ENCODE measurements at places on chromosomes 6 and 20.

DNA sequence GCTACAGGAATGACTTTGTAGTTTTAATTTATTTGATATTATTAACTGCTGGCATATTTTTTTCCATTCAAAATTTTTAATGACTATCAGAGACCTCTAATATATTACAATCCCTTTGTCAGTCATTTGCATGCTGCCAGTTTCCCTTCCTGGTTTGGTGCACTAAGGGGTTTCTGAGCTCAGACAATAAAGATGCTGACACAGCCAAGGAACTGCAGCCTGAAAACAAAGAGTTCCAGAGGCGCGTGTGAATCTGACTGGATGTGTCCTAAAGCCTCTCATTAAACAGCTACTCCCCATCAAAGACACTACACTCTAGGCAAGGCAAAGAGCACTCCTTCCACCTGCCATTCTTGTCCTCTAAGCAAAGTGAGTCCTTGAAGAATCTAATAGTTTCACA lies 116.8 kb upstream of the DST start:
- no peak for DNase-seq

DNA sequence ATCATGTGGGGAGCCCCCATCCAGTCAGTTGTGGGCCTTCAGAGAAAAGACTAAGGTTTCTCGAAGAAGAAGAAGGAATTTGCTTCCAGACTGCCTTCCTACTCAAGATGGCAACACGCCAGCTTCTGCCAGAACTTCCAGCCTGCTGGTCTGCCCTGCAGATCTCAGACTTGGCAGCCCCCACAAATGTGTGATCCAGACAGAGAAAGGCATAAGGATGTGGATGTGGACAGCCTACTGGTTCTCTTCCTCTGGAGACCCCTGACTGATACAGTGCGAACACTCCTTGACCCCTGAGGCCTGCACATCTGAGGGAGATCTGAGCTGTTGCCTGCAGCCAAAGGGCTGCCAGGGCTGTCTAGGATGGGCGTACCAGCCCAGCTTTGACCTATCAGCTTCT lies 8.6 kb downstream of the GABRR1 start:
- no peak for DNase-seq

DNA sequence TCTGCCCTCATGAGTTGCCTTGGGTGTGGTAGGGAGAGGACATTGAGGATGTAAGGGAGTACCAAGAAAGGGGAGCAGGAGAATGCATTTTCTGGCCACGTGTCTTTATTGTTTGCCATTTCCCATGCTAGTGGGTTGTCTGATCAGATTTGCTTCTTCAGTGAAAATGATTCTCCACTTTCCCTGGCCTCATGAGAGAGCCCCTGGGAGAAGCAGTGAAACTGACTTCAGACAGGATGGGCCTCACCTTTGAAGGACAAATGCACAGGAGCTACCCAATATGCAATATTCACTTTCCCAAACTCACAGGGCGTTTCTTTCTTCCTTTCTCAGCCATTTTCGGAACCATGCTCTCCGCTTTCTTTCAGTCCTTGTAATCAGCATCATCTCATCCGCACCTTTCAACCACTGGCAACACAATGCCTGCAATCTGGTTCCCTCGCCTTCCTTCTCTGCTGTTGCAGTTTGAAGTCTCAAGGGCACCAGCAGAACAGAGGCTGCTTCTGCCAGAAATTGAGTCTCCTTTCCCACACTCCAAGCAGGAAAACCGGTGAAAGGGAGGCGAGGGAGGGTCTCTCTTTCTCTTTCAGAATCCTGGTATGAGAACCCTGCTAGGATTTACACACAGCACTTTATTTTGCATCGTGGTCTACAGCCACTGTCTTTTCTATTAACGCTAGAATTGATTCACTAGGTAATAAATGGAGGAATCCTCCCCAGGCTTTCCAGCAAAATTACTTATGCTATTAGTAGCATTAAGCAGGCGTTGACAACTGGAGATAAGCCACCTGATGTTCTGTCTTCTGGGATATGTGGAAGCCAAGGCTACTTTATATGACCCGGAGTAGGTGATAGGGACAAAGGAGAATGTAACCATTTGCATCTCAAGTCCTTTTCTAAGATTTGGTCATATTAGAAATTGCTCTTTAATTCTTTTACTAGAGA lies 62.0 kb upstream of the FAM184A start:
- no peak for DNase-seq

DNA sequence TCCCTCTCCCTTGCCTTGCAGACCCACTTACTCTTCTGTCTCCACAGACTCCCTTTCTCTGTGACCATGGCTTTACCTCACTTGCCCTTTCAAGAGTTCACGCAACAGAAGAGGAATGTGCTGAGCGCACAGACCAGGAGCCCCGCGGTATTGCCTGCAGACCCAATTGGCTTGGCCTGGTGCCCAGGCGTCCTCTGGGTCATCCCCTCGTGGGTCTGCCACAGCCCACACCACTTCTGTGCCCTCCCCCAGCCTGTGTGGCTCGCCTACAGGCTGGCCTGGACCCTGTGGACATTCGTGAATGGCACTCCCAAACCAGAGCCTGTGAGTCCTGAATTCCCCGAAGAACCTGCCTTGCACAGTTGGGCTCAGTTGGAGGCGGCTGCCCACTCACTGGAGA lies 15.3 kb upstream of the NINL start:
- DNase-seq, result no peak

GRCh38 chr20:43988451-43988850 lies 73.8 kb downstream of the TOX2 start:
- no peak for DNase-seq

DNA sequence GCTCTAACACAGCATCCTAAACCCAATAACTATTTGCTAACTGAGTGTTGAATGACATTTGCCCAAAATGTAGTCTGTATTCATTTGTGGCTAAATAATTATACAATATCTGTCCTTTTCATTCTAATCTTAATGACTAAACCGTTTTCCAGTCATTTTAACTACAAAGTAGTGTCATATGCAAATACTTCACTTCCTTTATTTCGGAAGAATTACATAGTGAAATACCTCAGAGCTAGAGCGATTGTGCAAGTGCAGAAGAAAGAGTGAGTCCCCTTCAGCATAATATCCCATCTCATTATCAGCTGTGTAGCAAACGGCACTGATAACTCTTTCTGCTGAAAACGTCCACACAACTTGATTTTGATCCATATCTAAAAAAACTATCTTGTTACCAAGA lies 66.2 kb downstream of the ROS1 start:
- no peak for DNase-seq

DNA sequence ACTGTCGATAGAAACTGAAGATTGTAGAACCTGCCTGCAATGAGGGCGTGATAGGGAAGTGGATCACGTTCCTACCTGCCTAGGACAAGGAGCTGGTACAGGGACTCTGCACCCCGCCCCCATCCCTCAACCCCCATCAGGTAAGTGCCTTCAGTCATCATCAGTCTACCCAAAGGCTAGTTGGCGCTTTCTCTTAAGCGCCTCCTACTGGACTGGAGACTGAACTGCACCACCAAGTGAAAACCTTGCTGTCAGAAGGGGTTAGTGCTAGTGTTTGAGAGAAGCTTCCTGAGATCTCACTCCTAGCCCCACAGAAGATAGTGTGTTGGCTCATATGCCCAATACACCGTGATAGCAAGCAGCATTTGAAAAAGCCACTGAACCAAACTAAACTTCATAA lies 706.5 kb upstream of the MAN1A1 start:
- DNase-seq, result no peak

- no peak for DNase-seq
These were observed 41.6 kb upstream of the FOXP4 start for GRCh38 chr6:41504466-41505121.

DNA sequence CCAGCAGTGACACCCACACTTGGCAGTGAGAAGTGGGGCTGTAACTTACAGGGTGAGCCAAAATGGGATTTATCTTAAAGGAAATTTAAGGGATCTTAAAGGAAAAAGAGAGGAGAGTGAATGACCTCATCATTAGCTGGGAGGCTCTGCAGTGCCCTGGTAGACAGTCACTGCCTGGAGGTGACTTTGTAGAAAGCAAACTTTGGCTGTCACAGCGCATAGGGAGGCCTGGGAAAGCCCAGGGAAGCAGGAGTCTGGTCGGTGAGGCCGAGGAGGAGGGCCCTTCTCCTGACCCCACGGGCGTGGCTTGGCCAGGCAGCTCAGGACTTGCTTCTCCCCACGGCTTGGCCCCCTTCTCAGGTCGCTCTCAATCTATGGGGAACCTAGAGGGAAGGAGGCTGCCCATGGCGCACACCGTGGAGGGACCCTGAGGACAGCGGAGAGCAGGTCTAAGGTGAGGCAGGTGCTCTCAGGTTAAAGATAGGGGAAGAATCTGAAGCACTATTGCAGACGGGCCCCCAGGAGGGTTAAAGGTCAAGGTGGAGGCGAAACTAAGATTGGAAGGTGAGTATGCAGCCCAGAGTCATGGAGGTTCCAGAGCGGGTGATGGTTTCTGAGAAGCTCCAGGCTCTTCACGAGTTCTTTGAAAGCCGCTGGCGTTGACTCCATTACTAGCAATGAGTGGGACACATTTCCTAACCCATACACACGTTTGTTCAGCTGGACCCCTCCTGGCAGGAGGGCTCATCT lies 15.6 kb upstream of the RIPK1 start:
- DNase-seq, result no peak

DNA sequence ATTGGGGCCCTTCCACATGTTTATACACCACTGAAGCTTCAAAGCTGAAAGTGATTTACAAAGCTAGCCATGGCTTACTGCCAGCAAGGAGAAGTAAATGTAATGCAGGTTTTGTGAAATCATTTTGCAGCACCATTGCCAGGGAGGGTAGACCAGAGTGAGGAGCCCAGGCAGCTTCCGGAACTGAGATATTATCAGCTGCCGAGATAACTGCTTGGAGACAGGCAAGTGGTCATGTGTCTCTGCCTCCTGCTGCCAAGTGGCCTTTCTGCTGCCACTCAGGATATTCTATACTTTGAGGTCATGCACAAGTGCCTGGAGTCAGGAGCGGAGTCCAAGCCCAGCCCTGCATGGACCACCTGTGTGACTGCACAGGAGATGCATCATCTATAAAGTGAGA lies 160.2 kb downstream of the SYNDIG1 start:
- DNase-seq, result no peak

DNA sequence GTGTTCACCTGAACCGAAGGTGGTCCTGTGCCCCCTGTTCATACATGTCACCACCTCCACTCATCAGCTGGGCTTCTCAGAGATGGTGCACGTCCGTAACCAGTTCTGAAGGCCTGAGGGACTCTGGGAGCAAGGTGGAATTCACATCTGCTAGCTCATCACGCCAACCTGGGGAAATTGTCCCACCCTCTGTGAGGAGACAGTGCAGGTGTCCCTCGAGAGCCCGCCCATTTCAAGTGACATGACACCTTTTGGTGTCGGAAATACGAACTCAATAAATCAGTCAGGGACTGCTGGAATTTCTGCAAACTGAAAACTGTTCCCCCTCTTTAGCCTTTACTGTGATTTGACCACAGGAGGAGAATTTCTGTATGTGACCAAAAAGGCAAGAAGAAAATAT lies 99.4 kb downstream of the SYNDIG1 start:
- no peak for DNase-seq

DNA sequence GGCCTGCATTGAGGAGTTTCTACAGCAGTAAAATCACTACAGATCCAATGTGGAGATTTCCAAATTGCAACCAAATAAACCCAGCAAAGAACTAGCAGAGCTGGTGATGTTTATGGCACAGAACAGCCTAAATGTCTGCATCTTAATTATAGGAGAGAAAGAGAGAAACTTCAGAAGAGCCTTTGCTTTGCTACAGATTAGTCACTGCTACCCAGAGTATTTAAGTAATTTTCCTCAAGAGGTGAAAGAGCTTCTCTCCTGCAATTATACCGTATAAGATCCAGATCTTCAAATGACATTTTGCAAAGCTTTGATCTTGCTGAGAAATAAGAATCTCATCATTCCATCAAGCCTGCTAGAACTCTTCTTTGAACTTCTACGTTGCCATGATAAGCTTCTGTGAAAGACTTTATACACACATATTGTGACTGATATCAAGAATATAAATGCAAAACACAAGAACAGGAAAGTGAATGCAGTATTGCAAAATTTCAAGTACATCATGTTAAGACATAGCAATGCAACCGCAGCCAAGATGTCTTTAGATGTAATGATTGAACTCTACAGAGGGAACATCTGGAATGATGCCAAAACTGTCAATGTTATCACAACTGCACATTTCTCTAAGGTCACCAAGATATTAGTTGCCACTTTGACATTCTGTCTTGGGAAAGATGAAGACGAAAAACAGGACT lies 48.0 kb downstream of the MKKS start:
- no peak for DNase-seq

- no peak for DNase-seq
These were observed 47.8 kb downstream of the SHLD1 start for GRCh38 chr20:5797843-5798462.

DNA sequence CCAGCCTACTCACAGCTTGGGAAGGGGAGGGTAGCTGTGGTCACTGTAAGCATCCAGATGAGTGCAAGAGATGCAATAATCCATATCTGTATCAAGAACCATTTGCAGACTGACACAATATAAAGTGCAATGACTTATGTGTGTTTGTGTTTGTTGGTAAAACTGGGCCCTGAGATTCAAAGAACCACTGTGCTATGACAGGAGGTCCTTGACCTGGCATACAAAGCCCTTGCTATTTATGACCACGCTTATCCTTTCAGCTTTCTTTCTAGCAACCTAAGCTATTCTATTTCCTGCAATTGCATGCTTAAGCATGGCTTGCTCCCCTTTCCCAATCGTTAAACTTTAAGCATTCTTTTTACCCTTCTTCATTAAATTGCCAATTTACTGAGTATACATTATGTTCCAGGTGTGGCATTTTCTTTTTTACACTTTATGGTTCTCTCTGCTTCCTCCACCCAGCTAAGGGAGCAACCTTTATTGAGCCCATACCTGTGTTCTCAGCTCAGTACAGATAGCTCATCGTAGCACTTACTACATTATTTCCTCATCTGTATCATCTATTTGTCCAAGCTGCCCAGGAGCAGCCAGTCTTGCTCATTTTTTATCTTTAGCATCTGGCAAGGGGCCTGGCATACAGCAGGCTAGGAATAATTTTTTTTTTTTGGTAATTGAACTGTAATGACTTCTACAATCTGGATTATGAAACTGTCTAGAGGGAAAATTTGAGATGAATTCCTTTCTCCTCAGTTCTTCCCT lies 3.5 kb downstream of the MCUR1 start:
- no peak for DNase-seq

GRCh38 chr6:170174771-170175643 lies 115.9 kb downstream of the DLL1 start:
- DNase-seq, result no peak

DNA sequence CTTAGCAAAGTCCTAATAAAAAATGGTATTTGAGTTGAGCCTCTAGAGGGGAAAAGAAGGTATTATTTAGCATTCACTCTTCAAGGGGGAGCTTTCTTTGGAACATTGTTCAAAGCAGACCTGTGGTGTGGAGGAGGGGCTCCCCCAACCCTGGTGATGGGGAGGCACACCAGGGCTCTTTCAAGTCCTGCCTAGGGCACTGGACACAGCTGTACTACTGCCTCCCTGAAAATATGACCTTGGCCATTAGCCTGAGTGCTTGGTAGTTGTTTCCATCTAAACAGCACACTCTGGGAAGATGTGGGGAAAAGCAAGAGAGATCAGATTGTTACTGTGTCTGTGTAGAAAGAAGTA lies 215.1 kb upstream of the CNR1 start:
- no peak for DNase-seq
